Upper lobe of left lung (tissue), 6 donors: ENCODE measurements at places on chromosomes 2 and 18.

DNA sequence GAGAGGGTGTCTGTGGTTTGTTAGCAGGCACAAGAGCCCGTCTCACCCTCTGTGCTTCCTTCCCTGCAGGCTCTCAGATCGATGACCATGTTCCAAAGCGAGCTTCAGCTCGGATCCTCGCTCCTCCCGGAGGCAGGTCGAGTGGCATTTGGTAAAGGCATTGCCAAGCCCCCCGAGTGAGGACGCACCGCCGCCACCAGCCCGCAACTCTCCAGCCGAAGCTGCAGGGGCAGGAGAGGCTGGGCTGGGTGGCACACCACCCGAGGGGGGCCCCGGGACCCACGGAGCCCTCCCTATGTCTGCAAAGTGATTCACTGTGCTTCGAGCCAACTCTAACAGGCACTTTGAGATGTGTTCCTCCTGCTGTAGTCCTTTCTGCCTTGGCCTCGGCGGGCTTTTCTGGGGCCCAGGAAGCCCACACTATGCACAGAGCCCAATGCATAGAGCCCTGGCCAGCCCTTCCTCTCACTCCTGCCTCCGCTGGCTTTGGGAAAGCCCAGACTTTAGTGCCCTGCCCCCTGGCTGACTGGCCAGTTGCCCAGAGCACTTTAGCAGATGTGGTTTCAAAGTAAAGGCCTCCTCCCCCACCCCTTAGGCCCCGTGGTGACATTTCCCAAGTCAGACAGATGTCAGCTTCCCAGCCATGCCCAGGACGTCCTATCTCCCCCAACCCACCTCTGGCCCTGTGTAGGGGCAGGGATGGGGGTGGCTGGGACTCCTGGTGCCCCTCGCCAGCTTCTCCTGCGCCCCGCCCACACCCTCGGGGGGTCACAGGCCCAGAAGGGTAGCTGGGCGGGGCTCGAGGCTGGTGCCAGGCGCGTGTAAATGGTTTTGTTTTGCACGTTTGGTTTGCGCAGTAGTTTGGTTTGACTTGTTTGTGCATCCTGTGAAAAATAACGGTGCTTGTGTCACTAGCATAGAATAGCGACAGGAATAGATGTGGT lies 23.3 kb upstream of the MAPRE3 start:
- DNase-seq, result peak; percentile 84

DNA sequence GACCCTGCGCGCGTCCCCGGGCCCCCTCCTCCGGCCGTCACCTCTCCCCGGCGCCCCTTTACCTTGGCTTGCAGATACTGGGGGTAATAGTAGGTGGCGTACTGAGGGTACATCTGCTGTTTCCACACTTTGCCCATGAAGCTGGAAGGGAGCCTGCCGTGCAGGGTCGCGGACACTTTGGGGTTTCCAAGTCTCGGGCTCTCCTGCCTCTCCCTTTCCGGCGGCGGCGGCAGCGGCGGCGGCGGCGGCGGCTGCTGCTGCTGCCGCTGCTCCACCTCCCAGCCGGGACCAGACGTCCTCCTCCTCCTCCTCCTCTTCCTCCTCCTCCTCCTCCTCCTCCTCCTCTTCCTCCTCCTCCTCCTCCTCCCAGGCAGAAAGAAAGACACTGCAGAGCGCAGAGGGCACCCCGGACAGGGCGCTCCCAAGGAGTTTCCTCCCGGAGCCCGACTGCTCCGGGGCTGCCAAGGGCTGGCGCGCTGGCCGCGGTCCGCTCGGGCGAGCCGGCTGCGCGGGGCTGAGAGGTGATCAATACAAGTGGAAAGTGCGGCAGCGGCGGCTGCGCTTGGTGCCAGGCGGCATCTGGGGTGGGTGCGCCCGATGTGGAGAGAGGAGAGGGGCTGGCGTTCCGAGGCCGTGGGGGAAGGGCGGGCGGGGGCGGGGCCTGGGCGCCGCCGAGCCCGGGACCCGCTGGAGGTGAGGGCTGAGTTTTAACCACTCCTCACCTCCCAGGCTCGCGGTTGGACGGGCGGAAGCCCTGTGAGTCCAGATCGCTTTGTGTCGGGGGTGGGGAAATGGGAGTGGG lies at the start of gene RBMS1:
RBMS1 (minus strand) TSS at position 581 of the 802 bp plus-strand sequence; CDS start at position 137, 444 bp downstream.
- peak; percentile 92 for DNase-seq

DNA sequence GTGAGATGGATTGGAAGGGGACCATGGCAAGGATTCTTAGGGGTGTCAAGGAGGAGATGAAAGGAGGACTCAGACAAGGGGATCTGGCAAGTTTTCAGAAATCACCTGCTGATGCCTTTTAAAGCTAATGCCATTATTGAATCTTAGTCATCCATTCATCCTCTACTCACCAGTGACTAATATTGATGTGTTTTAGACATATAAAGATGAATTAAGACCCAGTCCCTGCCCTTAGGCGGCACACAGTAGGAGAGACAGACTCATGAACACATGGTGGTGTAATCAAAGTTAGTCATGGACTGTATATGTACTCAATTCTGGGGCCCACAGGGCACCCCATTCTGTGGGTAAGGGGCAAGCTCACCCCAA lies 56.5 kb upstream of the ATL2 start:
- DNase-seq, result no peak

DNA sequence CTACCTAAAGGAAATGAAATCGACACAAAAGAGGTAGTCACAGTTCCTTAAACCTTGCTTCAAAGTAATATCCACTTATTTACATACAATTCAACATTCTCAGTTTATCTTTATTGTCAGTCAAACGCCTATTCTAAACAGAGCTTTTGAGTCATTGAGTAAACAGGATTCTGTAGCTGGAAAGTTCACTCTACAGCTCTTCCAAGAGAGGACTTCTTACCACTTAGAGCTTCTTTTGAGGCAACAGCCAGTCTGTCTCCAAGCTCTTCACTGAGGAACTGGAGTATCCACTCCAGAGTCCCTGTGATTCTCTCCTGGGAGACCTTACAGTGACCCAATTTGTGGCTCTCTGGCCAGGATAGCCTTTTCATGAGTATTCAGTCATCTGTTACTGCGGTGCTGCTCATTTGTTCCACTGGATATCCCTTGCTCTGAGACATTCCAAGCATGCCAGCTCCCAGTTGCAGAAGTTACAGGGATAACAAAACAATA lies 210.9 kb upstream of the OSR1 start:
- DNase-seq, result no peak

DNA sequence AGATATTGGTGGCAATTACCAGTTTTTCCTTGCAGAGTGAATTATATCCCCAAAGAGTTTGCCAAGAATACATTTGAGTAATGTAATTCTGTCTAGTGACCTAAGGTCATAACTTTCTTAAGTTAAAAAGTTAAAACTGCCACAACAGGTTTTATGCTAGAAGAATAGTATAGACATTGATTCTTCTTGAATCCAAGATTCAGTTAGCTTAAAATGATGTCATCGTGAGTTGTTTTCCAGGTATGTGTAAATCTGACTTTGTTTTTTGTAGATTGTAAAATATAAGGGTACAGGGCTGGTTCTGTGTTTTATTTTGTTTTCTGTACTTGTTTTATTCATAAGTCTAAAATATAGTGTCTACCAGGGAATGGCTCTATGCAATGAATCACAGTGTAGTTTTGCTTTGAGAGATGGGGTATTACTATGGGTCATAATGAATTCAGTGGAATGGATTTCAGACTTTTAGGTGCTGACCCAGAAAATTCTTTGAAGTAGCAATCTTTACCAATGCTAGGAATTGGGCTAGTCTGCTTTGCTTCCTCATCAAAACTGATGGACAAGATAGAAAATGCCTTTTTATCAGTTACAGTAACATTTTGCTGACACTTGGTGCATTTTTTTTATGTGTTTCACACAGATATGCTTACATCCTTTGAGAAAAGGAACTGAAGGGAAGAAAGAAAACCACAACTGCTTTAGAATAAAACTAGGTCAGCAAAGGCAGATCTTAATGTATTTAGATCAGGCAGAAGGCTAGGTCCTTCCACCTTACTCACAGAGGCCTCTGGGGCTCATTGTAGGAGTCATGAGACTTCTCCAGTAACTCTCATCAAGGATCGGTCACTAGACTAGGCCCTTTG lies 20.8 kb upstream of the MGAT5 start:
- no peak for DNase-seq

DNA sequence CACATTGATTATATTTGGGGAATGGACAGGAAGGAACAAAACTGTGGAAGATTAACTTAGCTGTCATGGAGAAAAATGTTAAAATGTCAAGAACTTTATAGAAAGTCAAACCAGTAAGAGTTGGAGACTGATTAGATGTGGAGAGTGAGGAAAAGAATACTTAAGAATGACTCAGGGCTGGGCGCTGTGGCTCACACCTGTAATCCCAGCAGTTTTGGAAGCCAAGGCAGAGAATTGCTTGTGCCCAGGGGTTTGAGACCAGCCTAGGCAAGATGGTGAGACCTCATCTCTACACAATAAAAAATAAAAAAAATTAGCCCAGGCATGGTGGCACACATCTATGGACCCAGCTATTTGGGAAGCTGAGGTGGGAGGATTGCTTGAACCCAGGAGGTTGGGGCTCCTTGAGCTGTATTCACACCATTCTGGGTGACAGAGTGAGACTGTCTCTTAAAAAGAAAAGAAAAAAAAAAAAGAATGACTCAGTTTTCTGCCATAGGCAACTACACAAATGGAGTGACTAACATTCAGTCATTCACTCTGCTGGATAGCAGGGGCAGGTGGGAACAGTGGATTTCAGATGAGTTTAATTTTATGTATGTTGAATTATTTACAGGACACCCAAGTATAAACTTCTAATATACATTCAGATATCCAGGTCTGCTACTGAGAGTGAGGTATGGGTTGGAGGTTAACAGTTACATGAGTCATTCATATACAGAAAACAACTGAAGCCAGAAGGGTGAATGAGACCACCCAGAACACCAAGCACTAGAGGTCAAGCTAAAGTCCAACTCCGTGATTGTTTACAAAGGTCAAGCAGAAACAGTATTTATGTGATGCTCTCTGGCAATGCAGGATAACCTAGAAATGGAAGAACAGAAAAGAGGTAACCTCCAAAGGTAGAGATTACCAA lies 33.9 kb downstream of the ORC2 start:
- DNase-seq, result no peak

DNA sequence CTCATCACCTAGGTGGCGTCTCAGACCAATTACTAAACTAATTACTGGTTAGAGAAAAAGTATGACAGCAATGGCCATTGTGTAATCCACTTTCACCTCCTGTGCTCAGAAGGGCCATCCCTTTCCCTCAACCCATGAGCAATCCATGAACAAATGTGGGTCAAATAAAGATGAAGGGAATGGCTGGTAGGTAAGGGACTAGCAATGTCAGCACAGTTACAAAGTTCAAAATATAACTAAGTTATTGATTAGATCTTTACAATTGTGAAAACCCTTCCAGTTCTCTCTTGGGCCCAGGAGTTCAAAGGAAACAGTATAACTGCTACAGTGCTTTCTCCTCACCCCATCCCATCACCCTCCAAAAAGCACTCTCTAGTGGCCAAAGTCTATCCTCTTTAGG lies 98.3 kb downstream of the DTNA start:
- DNase-seq, result no peak

DNA sequence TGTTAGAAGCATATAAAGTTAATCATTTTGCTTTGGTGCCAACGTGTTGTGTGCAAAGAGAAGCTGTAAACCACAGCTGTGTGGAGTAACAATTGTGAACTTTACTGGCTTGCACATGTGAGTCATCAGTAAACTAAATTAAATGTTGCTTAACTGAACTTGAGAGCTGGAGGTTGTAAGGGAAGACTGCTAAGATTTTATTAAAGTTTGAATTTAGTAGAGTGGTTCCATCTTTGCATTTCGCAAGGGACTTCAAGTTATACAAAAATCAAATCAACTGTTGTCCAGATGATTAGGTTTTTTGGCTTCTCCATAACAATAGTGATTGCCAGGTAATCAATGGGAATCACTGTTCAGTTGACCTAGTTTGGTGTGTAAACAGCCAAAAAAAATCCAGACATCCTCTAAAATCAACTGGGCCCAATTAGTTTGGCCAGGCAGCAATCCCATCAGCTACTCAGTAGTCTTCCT lies 247.4 kb downstream of the MYO3B start:
- DNase-seq, result no peak

- DNase-seq, result no peak
Measured at GRCh38 chr2:134336921-134337320, 83.0 kb downstream of the MGAT5 start.

DNA sequence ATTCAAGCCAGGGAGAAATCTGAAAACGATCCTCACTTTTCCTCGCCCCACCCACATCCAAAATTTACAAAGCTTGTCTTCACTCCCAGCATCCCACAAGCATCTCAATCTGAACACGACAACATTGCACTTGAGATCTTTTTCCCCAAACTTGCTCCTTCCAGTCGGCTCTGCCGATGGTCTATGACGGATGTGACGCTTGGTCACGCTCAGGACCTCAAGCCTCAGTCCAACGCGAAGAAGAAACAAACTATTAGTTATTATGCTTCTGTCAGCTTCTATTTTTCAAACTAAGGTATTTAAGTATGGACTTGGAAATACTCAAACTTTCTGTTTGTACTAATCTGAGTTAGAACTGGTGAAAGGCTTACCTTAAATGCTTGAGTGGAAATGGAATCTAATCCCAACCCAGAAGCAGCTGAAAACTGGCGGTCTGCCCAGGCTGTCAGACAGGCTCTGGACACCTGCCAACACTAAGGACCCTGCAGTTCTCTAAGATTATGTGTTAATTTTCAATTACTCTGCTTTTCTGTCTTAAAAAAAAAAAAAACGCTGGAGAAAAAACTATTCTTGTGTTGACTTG lies 132.1 kb upstream of the DNMT3A start:
- no peak for DNase-seq

- no peak for DNase-seq
Measured at GRCh38 chr18:28905509-28905908, 728.6 kb upstream of the CDH2 start.

- no peak for DNase-seq
Measured at GRCh38 chr2:136168720-136169119, 50.8 kb upstream of the CXCR4 start.

- DNase-seq, result no peak
Measured at GRCh38 chr18:4125627-4126230, 329.4 kb downstream of the DLGAP1 start.

GRCh38 chr2:203715744-203716143 lies 9.3 kb downstream of the CD28 start:
- no peak for DNase-seq

GRCh38 chr18:56521263-56521662 lies 117.1 kb downstream of the TXNL1 start:
- no peak for DNase-seq
